Stimulated activated CD4-positive, alpha-beta T cell treated with anti-CD3 and anti-CD28 coated beads, Interleukin-4, amount 100 ng/mL, for 24 hours (primary cell): ENCODE measurements at places on chromosomes 4 and X.

DNA sequence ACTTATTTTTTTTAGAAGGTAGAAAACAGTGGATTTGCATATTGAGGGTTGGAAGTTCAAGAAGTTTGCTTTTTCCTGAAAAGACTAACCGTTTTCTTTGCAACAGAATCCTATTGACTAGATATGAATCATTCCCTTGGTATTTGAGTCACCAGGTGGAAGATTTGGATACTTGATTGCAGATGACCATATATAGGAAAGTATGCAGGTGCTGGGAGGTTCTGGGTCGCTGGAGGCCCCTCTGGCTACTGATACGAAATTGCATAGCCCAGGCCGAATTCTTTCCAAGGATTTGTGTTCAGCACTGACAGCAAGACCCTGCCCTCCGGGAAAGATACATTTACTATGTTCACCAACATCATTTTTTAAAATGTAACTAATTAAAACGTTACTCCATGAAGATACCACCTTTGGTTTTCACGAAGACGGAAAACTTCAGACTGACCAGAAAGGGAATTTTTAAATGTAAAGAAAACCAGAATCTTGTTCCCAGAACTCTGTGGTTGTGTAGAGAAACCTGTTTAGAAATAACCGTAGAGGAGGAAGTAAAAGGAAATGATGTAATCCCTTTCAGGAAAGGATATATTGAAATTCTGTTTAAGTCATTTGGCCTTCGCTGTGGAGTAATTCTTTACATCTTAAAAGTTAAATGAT is 946 bp downstream of the ANXA3 start:
- DNase-seq = no peak

DNA sequence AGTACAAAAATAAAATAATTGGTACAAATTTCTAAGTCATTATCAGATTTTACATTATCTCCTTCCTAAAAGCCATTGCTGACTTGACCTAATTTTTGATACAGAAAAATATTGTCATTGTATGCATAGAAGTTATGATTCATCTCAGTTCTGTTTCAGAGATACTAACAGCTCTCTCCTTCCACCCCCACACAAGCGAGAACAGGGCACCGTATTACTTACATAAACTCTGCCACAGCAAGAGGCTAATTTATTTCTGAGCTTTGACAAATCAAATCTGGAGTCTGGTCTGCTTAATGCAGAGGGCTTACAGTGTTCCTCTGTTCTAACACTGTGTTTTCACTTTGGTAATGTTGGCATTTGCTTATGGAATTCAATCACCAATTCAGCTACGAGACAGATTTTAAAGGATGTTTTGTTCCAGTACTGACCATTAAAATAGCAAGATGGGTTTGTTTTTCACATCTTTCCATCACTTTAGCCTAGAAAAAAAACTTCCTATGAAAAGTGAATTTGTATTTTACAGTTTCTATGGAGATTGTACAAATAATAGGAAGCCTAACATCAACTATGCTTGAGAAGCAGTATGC is 181.8 kb downstream of the USP46 start:
- DNase-seq = no peak

DNA sequence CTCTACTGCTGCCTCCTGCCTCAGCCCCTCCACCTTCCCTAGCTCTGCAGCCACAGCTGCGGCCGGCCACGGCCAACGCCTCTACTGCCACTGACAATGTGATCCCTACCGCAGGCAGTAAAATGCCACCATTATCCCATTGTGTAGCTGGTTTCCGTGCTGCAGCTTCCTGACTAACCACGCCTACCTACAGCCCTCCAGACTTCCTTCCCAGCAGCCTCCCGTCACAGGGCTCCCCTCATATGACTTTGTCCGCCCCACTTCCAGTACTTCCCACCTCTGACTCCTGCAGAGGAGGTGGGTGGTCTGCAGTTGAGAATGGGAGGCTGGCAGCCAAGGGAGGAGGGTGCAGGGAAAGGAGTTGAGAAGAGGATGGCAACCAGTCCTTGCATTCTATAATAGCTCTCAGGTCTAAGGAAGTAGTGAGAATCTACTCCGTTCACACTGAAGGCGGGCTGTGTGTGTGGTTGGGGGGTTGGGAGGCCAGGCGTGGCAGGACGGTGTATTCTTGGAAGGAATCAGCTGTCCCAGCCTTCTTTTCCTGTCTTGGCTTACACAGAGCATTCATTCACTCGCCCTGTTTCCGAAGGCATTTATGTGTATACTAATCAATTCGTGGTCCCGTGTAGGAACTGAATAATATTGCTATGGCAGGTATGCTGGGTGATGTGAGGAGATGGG is 33.1 kb upstream of the USP51 start:
- no peak for DNase-seq

GRCh38 chr4:79030973-79031372 is 91.7 kb upstream of the PAQR3 start:
- DNase-seq = no peak

DNA sequence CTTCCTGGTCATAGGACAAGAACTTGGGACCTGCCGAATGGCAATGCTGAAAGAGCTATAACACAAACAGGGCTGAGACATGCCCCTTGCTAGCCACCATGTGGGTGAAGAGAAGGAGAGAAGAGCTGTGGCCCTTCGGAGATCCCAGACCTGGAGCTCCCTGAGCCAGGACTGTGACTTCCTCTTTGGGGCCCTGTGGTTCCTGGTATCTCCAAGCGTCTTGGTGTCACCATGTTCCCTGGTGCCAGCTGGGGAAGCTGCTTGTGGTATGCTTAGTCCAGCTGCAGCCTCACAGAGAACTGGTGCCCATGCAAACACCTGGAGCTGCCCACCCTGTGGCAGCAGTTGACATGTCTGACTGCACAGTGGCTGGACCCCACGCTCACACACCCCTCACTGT is 68.5 kb downstream of the NDNF start:
- DNase-seq = no peak

GRCh38 chrX:153861151-153861550 is 24.8 kb downstream of the L1CAM start:
- no peak for DNase-seq
